ENCODE measurements at places on chromosomes 4 and X.

DNA sequence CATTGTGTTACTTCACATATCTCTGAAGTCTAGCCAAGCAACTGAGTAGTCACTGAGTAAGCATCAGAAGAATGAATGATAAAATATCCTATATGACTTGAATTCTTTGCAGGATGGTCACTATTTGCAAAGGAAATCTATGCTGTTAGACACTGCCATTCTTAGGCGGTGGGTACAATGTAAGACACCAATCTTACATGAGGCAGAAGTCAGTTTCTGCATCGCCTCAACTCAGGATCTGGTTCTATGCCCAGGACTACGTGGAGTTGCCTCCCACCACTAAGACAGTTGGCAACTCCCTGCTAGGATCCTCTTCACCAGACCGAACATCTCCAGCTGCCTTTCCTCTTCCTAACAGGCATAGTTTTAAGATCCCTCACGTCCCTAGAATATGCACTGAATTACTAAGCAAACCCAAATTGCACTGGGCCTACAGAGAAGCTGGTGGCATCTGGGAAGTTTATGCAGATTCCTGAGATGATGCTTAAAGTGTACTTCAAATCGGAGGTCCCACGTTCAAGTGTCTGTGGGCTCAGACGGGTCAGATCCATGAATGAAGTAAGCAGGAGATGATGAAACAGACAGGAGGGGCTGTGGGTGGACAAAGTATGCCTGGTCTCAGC, 45.6 kb downstream of the SEL1L3 start:
- DNase-seq = no peak

DNA sequence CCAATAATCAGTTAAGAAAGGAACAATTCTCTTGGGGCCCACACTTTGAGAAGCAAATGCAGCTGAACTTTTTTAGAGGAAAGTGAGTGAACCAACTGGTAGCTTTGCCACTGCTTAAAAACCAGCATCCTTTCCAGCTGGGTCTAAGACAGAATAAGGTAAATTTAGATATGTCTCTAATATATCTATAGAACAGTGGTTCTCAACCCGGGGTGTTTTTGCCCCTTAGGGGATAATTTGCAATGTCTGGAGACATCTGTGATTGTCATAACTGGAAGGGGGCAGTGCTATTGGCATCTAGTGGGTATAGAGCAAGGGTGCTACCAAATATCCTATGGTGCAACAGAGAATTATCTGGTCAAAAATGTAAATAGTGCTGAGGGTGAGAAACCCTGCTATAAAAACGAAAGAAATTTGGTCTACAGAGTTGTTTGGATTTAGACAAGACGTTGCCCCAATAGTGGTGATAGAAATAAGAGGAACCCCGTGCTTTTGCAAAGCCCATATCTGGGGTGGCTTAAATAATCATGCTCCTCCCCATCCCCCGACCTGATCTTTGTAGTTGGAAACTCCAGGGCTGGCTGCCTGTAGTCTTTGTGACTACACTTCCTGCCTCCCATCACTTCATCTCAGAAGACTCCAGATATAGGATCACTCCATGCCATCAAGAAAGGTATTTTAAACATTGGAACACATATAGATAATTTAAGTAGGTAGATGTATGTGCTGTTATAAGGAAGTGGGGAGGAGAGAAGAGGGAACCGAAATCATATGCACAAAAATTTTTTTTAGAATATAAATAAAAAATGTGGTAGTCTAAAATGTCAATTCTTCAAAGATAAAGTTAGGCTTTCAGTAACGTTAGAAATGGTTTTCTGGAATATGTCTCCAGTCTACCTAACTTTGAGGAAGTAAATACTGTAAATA, at the start of gene TLR7:
TLR7 (plus strand) TSS at position 622 of the 927 bp plus-strand sequence. CDS start 507 bp downstream, outside the sequence.
- DNase-seq = no peak

- no peak for DNase-seq
Measured at GRCh38 chr4:94333866-94334265, 8.8 kb downstream of the HPGDS start.

DNA sequence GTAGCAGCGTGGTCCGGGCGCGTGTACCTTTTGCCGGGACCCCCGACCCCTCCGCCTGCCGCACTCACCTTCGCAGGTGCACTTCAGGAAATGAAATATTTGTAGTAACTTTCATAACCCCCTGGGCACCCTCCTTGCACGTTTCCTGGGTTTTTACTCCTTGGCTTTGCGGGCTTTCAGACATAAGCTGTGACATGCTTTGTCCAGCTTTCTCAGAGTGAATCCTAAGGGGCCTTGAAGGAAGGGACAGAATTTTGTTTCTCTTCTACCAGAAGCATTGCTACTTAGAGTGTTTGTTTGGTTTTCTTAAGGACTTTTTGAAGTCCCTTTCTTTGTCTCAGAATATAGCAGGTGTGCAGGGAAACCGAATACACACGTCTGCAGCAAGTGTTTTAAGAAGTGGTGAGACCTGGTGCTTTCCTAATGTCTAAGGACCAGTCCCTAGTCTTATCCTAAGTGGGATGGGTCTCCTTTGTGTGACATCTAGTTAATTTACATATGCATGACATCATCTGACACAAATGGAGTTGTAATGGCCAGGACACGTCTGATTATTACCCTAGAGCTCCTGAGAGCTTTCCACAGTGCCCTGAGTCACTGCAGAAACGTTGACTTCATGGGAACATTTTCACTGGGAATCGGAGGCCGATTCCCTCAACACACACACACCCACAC, 1.3 kb downstream of the FAM149A start:
- no peak for DNase-seq

GRCh38 chrX:3485727-3486126, 139.3 kb upstream of the MXRA5 start:
- DNase-seq = no peak

GRCh38 chr4:55509266-55509665, 37.4 kb downstream of the CLOCK start:
- DNase-seq = no peak

DNA sequence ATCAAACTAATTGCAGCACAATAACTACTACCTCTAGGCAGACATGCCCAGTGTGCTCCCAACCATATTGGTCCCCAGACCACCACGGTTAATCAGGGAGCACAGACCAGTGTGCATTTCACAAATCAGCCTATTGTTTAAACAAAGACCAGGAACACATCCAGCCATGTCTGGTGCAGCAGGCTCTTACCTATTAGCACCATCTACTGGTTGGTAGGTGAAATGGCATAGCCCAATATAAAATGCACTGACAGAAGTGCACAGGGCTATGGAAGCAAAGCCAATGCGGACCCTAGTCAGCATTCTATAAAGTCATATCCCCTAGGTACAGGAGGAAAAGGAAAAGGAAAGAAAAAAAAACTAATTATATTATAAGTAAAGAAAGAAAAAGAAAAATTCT, 15.5 kb upstream of the CYLC1 start:
- no peak for DNase-seq

GRCh38 chrX:51803833-51804232, 60.6 kb downstream of the GSPT2 start:
- DNase-seq = no peak

- no peak for DNase-seq
Measured at GRCh38 chrX:11040405-11040804, 70.7 kb upstream of the HCCS start.

DNA sequence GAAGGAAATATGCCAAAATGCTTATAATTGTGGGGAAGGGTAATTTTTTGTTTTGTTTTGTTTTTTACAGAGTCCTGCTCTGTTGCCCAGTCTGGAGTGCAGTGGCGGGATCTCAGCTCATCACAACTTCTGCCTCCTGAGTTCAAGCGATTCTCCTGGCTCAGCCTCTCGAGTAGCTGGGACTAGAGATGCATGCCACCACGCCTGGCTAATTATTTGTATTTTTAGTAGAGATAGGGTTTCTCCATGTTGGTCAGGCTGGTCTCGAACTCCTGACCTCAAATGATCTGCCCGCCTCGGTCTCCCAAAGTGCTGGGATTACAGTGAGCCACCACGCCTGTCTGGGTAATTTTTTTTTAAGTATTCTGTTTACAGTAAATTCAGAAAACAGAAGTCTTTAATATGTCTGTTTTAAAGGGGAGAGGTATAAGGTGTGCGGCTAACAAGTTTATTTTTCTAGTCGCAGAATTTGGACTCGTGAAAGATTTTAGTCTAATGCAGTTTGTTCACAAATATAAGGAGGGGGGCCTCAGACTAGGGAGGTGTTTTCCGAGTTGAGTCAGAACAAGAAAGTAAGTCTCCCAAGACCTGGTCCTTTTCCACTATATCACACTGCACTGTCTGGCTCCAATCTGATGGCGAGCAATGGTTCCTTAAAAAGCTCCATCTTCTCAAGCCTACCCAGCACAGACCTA, 1.5 kb downstream of the ACSL1 start:
- DNase-seq = no peak

DNA sequence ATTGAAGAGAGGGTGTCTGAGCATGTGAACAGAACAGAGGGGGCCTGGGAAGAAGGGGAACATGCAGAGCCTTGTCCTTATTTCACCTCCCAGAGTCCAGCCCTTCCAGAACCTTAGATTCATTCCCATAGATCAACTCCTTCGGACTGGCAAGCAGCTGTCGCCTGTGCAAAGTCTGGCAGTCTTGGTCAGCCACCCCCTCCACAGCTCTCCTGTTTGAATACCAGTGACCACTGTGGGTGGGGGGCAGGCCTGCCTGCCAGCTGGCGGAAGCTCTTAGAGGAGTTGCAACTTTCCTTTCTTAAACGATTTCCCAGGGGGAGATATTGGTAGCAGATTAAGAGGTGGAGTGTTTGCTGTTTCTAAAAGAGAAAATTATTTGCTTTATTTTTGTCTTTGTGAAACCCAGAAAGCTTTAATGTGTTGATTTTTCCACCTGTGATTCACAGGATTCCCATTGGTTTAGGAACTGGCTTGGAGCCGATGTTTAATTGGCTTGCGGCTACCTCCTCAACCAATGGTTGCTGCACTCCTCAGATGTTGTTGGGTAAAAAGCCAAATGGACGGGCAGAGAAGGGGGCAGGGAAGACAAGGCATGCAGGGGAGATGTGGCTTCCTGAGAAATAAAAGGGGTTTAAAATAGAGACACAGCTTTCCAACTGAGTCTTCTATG, 62.2 kb upstream of the PRPS1 start:
- DNase-seq = no peak

DNA sequence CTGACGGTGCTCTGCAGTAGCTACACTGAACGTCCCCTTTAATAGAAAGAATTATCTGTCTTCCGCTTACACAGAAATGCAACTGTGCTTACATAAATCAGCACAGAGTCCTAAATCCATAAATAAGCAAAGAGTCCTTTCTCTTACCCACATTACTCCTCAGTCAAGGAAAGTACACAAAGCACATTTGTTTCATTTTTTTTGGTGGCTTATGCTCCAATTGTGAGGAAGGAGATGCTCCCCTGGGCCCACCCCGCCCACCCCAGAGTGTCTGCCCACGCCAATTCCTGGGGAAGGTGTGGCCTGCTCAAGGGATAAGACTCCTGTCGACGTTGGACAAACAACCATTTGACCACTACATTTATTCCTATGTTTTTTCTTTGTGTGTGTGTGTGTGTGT, 53.8 kb downstream of the CPLX1 start:
- DNase-seq = no peak

DNA sequence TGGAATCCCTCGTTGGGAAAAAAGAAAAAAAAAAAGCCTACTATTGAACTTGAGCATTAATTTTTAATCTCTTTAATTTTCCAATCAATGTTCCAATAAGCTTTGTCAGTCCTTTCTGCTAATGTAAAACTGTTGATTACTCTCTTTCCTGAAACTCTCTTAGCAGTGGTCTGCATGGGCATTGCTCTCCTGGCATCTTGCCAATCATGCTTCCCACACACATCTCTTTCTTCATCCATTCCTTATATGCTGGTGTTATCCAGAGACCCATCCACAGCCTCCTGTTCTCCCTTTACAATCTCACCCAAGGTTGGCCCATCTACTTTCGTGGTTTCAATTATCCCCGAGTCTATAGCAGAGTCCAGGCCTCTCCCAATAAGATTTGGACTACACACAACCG, 31.8 kb upstream of the KCNE5 start:
- no peak for DNase-seq

DNA sequence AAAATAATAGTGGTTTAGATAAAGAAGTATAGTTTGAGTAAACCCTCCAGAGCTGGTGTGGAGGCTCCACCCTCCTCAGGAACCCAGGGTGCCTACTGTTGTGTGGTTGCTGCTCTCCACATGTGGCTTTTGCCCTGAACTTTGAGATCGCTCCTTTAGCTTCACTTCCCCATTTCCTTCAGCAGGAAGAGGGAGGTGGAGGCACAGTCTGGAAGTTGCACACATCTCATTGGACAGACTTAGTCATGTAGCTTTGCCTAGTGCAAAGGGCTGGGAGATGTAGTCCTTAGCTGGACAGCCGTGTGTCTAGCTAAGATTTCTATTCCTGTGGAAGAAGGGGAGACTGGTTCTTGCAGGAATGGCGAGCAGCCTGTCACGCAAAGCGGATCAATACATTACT, 37.9 kb downstream of the RGS12 start:
- no peak for DNase-seq

DNA sequence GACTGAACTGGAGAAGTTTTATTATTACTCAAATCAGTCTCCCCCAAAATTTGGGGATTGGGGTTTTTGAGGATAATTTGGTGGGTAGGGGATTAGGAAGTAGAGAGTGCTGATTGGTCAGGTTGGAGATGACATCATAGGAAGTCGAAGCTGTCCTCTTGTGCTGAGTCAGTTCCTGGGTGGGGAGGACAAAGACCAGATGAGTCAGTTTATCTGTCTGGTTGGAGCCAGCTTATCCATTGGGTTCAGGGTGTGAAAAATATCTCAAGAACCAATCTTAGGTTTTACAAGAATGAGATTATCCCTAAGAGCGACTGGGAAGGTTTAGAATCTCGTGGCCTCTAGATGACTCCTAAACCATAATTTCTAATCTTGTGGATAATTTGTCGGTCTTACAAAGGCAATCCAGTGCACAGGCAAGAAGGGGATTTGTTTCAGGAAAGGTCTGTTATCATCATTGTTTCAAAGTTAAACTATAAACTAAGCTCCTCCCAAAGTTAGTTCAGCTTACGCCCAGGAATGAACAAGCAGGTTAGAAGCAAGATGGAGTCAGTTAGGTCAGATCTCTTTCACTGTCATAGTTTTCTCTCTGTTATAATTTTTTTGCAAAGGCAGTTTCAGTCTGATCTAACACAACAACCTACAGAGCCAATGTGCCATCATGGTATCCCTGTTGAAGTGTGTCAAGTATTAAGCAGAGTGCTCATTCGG, 274.5 kb downstream of the SLC7A11 start:
- no peak for DNase-seq

DNA sequence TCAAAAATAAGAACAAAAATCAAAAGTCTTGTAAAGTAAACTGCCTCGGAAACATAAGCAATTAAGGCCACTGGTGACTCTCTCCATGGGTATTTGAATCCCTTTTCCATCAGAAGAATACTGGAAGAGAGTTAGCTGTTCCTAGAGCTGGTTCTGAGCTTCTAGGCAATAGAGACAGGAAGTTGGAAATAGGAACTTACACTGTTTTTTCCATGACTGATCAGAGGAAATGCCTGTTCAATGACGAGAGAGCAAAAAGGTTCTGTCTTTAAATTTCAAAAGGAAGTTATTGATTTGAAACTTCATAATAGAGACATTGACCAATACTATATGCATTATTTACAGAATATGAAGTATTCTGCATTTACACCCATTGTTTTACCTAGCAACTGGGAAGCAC, 503.5 kb upstream of the ARX start:
- no peak for DNase-seq
